NCI-H1092 treated with DMSO at 0.1 percent for 48 hours (cell line): ENCODE measurements at places on chromosomes 13 and 19.
A peak's percentile ranks its signal among the peaks of the same experiment; 100 is the strongest.

DNA sequence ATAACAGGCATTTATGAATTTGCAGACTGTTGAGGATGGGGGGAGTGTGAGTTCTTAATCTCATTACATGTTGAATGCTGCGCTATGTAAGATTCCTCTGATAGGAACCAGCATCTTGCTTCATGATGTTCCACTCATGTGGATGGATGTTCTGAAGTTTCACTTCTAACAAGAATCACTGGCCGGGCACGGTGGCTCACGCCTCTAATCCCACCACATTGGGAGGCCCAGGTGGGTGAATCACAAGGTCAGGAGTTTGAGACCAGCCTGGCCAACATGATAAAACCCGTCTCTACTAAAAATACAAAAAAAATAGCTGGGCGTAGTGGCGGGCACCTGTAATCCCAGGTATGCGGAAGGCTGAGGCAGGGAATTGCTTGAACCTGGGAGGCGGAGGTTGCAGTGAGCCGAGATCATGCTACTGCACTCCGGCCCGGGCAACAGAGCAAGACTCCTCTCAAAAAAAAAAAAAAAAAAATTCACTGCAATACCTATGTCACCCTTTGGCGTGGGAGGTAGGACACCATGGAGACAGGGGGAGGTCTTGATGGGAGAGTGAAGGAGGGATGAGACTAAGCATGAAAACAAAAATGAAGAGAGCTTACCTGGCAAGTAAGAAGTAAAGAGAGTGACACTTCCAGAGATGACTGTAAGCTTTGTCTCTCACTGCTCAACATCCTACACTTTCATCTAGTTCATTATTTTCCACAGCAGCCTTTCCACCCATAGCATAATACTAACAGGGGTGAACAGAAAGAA lies 133.0 kb downstream of the DCT start:
- DNase-seq: no peak

DNA sequence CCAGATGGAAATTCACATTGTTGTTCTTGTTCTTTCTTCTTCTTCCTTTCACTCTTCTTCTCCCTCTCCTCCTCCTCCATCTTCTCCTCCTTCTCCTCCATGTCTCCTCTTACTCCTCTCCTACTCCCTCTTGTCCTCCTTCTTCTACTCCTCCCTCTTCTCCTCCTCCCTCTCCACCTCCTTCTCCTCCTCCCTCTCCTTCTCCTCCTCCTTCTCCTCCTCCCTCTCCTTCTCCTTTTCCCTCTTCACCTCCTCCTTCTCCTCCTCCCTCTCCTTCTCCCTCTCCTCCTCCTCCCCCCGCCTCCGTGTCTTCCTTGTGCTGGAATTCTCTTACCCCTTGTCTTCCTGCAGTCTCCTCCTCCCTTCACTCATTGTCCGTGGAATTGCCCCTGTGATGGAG lies 18.4 kb downstream of the CABP5 start:
- no peak for DNase-seq

DNA sequence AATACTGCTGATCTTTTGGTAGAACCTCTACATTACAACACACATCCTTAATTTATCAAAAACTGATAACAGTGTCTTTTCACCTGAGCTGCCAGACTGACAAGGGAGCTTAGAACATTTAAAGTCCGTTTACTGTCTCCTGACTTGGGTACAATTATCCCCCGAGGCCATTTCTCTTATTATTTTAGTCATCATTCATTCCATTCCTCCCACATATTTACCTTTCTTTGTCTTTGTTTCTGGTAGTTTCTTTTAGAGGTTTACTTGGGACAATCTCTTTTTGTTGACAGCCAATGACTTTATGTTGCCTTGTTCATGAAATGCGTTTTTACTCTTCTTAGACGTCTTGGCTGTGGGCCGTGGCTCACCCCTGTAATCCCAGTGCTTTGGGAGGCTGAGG lies 186.9 kb downstream of the PCCA start:
- no peak for DNase-seq

- no peak for DNase-seq
Observed at GRCh38 chr13:31286930-31287329, 87.2 kb downstream of the B3GLCT start.

GRCh38 chr13:107031716-107032115 lies 463.8 kb upstream of the ARGLU1 start:
- no peak for DNase-seq

DNA sequence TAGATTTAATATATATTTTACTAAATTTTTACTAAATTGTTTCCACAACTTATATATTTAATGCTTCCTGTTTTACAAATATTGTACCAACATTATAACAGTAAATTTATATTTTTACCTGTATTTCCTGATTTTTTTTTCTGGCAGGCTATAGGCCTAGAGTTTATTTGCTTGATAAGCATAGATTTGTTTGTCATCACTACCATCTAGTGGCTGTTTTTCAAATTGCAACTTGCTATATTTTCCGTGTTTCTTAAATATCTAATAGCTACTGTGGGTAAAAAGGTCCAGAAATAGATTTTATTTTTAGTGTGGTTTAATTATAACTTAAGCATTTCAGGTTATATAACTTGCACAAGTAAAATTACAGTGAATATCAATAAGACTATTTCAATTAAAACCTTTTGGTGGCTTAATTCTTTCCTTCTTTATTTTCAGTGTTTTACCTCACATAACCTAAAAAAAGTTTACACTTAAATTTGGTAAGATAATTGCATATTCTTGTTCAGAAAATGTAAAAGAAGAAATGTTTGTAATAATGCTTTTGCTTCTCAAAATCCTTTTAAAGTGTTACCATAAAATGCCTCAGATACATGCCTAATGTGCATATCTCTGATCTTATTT lies 60.6 kb downstream of the NDFIP2 start:
- peak; percentile 66 for DNase-seq

- DNase-seq: no peak
Observed at GRCh38 chr13:50220938-50221337, 205.7 kb downstream of the KCNRG start.

DNA sequence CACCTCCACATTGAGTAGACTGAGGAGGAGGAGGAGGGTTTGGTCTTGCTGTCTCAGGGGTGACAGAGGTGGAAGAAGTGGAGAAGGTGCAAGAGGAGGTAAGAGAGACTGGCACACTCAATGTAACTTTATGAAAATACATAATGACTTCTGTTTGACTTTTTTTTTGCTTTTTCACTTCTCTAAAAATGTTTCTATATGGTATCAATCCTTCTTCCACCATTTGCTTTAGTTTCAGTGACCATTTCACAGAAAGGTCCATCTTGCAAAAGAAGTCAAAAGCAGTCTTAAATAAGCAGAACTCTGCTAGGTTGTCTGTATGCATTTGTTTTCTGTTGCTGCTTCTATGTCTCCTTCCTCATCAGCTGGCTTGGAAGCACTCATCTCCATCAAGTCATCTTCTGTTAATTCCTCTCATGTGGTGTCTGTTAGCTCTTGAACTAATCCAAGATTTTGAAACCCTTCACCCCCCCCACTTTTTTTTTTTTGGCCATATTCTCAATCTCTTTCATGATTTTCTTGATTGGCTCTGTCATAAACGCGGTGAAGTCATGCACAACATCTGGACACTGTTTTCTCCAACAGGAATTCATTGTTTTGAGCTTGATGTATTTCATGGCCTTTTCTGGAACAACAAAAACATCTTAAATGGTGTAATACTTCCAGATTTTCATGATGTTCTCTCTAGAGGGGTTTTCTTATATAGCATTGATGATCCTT lies 80.8 kb downstream of the KL start:
- DNase-seq: no peak

DNA sequence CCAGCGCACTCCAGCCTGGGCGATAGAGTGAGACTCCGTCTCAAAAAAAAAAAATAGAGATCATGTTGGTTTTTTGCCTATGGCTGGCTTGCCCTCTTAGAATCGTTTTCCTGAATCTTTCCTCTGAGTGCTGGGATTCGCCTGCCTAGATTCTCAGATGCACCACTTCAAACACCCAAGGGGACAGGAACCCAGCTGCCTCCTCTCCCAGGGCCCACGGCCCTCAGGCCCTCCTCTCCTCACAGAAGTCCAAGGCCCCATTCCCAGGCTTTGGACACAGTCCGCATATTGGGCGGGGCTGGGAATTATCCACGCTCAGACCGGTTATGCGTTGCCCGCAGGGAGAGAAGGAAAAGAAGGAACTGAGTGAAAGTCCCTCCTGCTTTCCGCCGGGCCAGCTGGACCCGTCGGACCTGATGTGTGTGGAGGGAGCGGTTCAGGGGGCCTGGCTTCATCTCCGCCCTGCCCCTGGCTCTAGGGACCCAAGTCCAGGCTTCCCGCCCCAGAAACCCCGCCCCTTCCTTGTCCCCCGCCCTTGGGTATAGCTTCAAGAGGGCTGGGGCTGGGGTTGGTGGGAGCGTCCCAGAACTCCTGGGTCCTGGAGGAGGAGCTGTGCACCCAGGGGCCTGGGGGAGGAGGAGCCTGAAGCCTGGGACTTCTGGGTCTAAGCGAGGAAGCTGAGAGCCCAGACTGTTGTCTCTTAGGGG lies 5.8 kb downstream of the PPFIA3 start:
- no peak for DNase-seq

DNA sequence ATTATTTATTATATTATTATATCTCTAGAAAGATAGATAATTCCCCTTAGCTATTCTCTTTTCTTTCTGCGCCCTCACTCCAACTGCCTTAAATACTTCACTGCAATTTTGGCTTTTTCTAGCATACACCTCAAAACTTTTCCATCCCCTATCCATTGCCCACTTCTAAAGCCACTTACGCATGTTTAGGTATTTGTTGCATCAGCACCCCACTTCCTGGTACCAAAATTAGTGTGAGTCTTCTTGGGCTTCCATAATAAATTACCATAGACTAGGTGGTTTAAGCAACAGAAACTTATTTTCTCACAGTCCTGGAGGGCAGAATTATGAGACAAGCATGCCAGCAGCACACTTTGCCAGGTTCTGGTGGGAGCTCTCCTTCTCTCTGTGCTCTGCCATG lies 209.0 kb downstream of the FGF14 start:
- no peak for DNase-seq

GRCh38 chr13:22062478-22063205 lies 391.8 kb downstream of the FGF9 start:
- DNase-seq: no peak

GRCh38 chr13:26619358-26619757 lies 61.9 kb downstream of the WASF3 start:
- DNase-seq: no peak

- no peak for DNase-seq
Observed at GRCh38 chr13:39967199-39967959, 311.9 kb downstream of the COG6 start.

DNA sequence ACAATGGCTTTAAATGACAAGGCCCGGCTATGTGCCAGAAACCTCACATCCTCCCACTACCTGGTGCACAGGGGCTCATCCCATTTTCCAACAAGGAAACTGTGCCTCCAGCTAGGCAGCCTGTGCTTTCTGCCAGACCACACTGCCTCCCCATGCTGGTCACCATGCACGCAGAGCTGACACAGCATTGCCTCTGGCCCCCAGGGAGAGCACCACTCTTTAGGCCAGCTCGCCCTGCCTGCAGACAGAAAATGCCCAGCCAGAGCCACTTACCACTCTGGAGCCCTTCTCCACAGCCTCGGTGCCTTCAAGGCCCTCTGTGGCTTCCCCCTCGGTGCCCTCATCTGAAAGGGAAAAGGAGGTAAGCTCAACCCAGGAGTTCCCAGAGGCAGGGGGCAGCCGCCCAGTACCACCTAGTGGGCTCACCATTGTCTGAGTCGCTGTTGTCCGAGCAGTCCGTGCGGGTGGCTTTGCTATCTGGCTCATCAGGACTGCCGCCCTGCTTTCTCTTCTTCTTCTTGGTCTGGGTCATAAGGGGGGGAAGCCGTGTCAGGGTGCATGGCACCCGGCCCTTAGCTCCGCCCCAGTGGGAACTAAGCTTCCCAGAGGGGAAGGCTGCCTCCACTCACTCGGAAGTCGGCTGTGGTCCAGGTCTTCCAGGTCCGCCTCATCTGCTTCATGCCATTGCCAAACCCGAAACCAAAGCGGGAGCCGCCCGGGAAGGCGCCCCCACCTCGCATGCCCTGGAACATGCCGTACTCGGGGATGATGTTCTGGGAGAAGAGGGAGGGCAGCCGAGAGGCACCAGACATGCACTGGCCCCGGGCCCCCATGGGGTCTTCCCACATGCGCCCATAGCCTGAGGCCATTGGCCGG lies 18.0 kb downstream of the AKAP8L start:
- DNase-seq: no peak

DNA sequence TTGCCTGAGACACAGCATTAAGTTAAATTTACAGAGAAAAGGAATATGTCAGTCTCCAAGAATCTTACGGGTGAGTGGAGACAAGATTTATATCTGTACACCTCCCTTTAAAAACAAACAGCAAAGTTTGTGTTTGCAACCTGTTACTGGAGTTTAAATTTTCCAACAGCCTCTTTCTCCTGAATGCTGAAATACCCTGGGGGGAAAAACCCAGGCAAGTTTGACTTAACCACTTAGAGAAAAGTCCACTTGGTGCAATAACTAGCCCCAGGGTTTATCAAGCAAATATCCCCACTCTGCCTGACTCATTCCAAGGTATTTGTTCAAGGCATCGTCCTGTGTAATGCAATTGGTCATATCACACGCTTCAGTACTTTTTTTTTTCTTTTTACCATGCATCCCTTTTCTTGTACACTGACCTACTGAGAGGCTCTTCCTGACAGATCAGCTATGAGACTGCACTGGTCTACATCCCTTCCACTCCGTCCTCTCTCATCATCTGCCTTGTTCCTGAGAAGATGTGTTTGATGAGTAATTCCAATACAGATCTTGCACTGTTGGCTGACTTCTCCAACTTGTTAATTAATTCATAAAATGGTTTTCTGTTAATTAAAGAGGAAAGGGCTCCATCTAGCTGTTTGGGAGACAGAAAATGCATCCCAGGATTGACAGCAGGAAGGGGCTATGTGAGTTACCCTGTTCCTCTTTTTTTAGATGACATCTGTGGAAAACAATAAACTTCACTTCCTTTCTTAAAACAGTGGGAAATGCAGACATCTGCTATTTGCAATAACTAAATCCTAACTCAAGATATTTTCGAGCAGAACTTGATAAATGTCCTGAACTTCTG lies 212.5 kb upstream of the IRS2 start:
- DNase-seq: no peak

DNA sequence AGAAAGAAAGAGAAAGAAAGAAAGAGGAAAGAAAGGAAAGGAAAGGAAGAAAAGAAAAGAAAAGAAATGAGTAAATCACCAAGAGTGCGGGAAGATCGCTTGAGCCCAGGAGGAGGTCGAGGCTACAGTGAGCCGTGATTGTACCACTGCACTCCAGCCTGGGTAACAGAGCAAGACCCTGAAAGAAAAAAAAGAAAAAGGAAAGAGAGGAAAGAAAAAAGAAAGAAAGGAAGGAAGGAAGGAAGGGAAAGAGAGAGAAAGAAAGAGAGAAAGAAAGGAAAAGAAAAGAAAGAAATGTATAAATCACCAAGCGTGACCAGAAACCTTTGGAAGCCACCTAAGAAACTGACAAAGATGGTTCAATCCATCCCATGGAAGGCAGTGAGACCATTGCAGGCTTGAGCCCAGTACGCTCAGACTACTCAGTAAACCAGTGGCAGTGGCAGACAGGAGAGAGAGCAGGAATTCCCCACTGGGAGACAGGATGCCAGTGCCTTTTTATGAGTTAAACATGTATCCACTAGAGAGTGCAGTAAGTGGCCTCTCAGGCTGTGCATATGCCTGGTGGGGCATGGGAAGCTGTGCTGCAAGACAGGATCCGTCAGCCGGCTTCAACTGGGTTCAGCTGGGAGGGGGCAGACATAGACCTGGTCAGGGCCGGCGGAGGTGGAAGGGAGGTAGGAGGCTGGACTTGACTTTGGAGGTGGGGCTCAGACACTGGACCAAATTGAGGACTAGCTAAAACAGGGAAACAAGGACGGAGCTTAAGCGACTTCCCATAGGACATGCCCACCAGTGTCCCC lies 4.8 kb downstream of the GPR42 start:
- no peak for DNase-seq

GRCh38 chr19:43811837-43812236 lies 9.6 kb upstream of the LYPD5 start:
- DNase-seq: no peak
